Myometrial cell (primary cell): ENCODE measurements at places on chromosomes 6 and 20. TPM values are rescaled to one million over a fixed set of nuclear protein-coding genes. Genes with fewer than 3 reads are reported as not detected.

Gene FAM209A
- not detected in 2 replicates for total RNA-seq

Gene ASIP
- total RNA-seq, result not detected in 2 replicates

Gene TGIF2
- 4.1 and 14.1 TPM in 2 replicates for total RNA-seq

Gene VARS2
- total RNA-seq, result 17.9 and 20.8 TPM in 2 replicates

Gene SALL4
- not detected in 2 replicates for total RNA-seq
